Lung (tissue), 17 donors: ENCODE measurements at places on chromosomes 2 and 18. TPM values are rescaled to one million over a fixed set of nuclear protein-coding genes. Genes with fewer than 3 reads are reported as not detected.
A peak's percentile ranks its signal among the peaks of the same experiment; 100 is the strongest.

Gene DSC3
- 0.41 TPM for polyA plus RNA-seq

Gene ACADL
- 43.6 TPM for polyA plus RNA-seq

Gene C2orf80
- polyA plus RNA-seq = 0.18 TPM

Gene RNF125
- polyA plus RNA-seq = 1.8 TPM

Gene SP9
- polyA plus RNA-seq = not detected

GRCh38 chr18:63758615-63759240, 16.5 kb upstream of the SERPINB7 start:
- no peaks in the 10 kb centered on the region for H3K27me3 ChIP-seq
- no peaks in the 10 kb centered on the region for H3K36me3 ChIP-seq
- H3K27ac ChIP-seq = no peak overlapping the region

DNA sequence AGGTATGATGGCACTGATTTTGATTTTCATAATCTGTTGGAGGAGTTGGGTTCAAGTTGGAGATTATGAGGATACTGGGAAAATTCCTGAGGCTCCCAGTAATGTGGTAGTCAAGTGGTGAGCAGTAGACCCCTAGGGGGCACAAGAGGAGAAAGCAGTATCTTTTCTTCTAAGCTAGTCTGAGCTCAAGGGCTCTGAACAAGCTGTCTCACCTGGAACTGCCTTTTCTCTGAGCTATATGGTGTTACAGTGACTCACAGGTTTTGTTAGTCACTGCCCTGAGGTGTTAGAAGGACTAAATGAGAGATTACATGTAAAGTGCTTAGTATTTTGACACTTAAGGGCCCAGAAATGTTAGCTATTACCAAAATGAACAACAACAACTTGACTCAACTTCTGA, 42.2 kb downstream of the CD302 start:
- H3K27me3 ChIP-seq = no peaks in the 10 kb centered on the region
- peaks cover 4% of the 10 kb centered on the region for H3K4me1 ChIP-seq
- H3K36me3 ChIP-seq = peaks cover 48% of the 10 kb centered on the region
- no peak for DNase-seq
- no peak overlapping the region for H3K4me3 ChIP-seq

GRCh38 chr2:233056961-233057605, 3.1 kb upstream of the INPP5D start:
- no peaks in the 10 kb centered on the region for H3K36me3 ChIP-seq
- no peak overlapping the region for H3K4me3 ChIP-seq
- H3K27ac ChIP-seq = no peak overlapping the region
- peaks cover 15% of the 10 kb centered on the region for H3K4me1 ChIP-seq

- H3K27me3 ChIP-seq = no peaks in the 10 kb centered on the region
- no peak overlapping the region for H3K27ac ChIP-seq
Measured at GRCh38 chr2:20585359-20585709, 65.6 kb downstream of the HS1BP3 start.

GRCh38 chr2:231364961-231365810, 30.3 kb upstream of the B3GNT7 start:
- H3K36me3 ChIP-seq = no peaks in the 10 kb centered on the region
- peak; percentile 29 for DNase-seq
- H3K27me3 ChIP-seq = no peaks in the 10 kb centered on the region
- H3K27ac ChIP-seq = no peak overlapping the region

DNA sequence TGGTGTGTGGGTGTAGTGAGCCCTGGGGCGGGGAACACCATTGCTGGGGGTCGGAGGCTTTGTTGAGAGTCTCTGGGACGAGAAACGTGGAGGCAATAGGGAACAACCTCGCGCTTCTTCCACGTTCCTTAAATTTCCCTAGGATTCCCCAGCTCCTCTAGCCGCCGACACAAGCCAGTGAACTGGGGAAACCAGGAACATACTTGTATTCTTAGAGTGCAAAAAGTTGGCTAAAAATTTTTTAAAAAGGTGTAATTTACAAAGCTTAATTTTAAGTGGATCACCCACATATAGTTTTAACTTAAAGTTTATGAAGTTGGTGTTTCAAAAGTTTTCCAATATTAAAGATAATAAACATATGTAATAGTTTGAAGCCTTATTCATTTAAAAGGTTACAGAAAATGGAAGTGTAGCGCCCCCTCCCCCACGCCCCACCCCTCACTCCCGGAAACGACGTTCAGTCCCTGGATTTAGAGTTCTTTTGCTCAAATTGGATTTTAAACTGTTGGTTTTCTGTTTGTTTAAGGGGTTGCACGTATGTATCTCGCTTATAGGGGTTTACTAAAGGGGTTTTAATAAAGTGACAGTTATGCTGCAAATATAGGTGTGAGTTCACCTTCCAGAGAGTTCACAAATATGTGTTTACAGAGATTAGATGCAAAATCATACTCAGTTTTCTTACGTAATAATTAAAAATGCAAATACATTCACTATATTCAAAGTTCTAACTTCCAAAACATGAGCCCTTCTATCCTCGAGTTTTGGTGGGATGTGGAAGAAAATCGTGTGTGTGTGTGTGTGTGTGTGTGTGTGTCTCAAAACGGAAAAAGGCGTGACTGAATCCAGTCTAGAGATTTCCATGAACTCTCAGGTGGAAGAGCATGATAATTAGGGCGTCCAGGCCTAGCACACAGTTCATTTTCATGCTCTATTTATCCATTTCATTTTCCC, 872 bp downstream of the DSG2 start:
- no peaks in the 10 kb centered on the region for H3K27me3 ChIP-seq
- peaks cover 6% of the 10 kb centered on the region for H3K4me1 ChIP-seq
- peak; percentile 58 for DNase-seq
- H3K36me3 ChIP-seq = no peaks in the 10 kb centered on the region
- peak overlapping the region; percentile 76 for H3K27ac ChIP-seq

GRCh38 chr2:214069254-214069653, 341.6 kb upstream of the VWC2L start:
- DNase-seq = no peak
- H3K27ac ChIP-seq = no peak overlapping the region
- no peaks in the 10 kb centered on the region for H3K36me3 ChIP-seq
- H3K4me3 ChIP-seq = no peak overlapping the region
- H3K27me3 ChIP-seq = no peaks in the 10 kb centered on the region
